ENCODE measurements at places on chromosomes 12 and 14. TPM values are rescaled to one million over a fixed set of nuclear protein-coding genes. Genes with fewer than 3 reads are reported as not detected.
A peak's percentile ranks its signal among the peaks of the same experiment; 100 is the strongest.

The ZDHHC22 gene
- total RNA-seq: 77.3 TPM

The PLEKHH1 gene
- total RNA-seq: 32.4 TPM

The PTPRR gene
- 0.34 TPM for total RNA-seq

The TAS2R8 gene
- total RNA-seq: not detected

The OR6C68 gene
- total RNA-seq: not detected

The RALGAPA1 gene
- 61.0 TPM for total RNA-seq

DNA sequence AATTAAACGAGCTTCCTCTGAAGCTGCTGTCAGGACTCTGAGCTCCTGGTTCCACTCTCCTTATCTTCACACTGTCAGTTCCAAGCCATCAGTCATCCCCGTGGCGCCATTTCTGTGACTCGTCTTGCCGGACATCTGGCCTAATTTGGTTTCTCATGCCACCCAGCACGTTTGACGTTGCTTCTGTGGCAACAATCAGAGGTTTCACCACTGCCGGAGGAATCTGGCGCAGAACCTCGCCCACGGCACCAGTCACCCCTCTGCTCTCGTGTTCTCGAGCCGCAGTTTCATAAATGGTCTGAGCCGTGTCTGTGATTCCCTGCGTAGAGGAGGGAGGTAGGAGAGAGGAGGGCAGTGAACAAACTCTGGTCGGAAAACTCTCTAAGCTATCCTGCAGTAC lies 29.7 kb downstream of the BDKRB1 start:
- H3K27me3 ChIP-seq: no peaks in the 10 kb centered on the region
- H3K36me3 ChIP-seq: no peaks in the 10 kb centered on the region
- no peak for DNase-seq
- H3K4me3 ChIP-seq: no peak overlapping the region
- H3K27ac ChIP-seq: no peak overlapping the region

GRCh38 chr14:57846596-57846995 lies 19.3 kb downstream of the SLC35F4 start:
- H3K27me3 ChIP-seq: no peaks in the 10 kb centered on the region
- H3K27ac ChIP-seq: no peak overlapping the region
- H3K4me1 ChIP-seq: no peaks in the 10 kb centered on the region
- no peak for DNase-seq
- no peak overlapping the region for H3K4me3 ChIP-seq
- no peaks in the 10 kb centered on the region for H3K36me3 ChIP-seq

GRCh38 chr14:71554323-71554722 lies 377.9 kb upstream of the RGS6 start:
- H3K4me1 ChIP-seq: peaks cover 8% of the 10 kb centered on the region
- H3K27ac ChIP-seq: no peak overlapping the region
- DNase-seq: no peak

GRCh38 chr14:26281280-26281998 lies 316.4 kb downstream of the NOVA1 start:
- no peak overlapping the region for H3K27ac ChIP-seq
- H3K27me3 ChIP-seq: no peaks in the 10 kb centered on the region
- H3K4me1 ChIP-seq: no peaks in the 10 kb centered on the region
- DNase-seq: no peak

GRCh38 chr14:71725922-71726579 lies 206.2 kb upstream of the RGS6 start:
- H3K27ac ChIP-seq: no peak overlapping the region
- no peak overlapping the region for H3K4me3 ChIP-seq
- no peaks in the 10 kb centered on the region for H3K36me3 ChIP-seq
- H3K4me1 ChIP-seq: no peaks in the 10 kb centered on the region
- H3K27me3 ChIP-seq: no peaks in the 10 kb centered on the region

DNA sequence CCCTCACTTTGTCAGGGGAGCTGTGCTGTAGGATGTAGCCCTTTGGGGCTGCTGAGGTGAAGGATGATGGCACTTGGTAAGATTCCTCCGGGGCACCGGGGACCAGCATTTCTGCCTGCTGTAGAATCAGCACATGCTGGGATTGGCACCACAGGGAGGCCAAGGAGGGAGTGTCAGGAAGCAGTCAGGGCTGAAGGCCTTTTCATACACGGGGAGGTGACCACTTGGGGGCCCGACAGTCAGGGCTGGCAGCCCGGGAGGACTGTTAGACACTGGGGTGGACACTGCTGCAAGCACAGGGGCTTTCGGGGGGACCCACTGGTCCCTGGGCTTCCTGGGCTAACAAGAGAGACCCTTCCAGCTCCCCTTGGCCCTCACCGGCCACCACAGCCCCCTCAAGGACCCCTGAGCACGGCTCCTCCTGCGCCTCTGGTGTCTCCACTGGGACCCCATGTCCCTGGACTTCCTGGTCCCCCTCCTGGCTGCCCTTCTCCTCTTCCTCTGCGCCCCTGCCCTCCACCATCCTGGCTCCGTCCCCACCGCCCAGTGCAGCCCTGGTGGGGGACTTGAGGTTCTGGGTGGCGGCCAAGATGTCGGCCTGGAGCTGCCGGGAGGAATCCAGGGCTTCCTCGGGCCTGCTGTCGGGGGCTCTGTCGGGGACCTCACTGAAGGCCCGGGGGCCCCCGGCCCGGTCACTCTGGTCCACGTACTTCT lies 6.5 kb downstream of the TMEM119 start:
- H3K36me3 ChIP-seq: no peaks in the 10 kb centered on the region
- H3K4me3 ChIP-seq: no peak overlapping the region
- no peak for DNase-seq
- H3K27ac ChIP-seq: no peak overlapping the region

DNA sequence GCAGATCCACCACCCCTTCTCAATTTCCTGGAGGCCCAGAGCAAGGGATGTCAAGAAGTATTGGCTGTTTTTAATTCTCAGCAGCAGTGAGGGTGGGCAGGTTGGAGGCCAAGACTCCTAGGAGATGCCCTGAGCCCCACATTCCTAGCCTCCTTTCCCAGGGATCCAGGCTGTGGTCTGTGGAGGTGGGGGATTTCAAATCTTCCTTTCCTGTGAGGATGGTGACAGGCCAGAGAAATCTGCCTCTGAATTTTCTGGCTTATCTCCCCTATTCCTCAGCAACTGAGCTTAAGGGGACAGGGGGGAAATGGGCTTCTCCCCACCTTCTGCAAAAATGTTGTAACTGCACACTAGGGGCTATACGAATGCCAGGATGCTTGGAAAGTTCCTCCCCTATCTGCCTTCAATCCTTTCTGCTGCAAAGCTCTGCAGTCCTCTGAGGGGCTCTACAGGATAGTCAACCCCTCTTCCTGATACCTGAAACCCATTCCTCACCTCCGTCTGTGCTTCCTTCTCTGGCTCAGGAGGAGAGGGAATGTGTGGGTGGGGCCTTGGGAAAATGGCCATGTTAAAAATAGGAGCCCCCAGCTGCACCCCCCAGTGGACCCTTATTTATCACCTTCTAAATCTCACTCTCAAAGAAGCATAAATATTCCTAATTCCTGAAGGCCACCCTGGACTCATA lies 6.6 kb downstream of the GPR84 start:
- no peaks in the 10 kb centered on the region for H3K36me3 ChIP-seq
- H3K27ac ChIP-seq: peak overlapping the region; percentile 69
- no peak overlapping the region for H3K4me3 ChIP-seq
- peaks cover 35% of the 10 kb centered on the region for H3K4me1 ChIP-seq
- no peak for DNase-seq

- no peaks in the 10 kb centered on the region for H3K27me3 ChIP-seq
- H3K4me1 ChIP-seq: peaks cover 8% of the 10 kb centered on the region
- H3K27ac ChIP-seq: no peak overlapping the region
Measured at GRCh38 chr14:51554953-51555352, 96.8 kb upstream of the FRMD6 start.

DNA sequence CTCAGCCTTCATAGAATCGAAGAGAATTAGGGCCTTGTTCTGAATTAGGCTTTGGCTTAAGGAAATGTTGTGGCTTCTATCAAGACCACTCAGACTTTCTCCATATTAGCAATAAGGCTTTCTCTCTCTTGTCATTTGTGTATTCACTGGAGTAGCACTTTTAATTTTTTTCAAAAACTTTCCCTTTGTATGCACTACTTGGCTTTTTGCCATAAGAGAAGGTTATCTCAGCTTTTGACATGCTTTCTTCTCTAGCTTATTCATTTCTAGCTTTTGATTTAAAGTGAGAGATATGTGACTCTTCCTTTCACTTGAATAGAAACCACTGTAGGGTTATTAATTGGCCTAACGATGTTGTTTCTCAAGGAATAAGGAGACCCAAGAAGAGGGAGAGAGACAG lies 244.2 kb downstream of the GPHN start:
- no peak for DNase-seq
- H3K36me3 ChIP-seq: no peaks in the 10 kb centered on the region
- H3K4me1 ChIP-seq: no peaks in the 10 kb centered on the region
- no peaks in the 10 kb centered on the region for H3K27me3 ChIP-seq

DNA sequence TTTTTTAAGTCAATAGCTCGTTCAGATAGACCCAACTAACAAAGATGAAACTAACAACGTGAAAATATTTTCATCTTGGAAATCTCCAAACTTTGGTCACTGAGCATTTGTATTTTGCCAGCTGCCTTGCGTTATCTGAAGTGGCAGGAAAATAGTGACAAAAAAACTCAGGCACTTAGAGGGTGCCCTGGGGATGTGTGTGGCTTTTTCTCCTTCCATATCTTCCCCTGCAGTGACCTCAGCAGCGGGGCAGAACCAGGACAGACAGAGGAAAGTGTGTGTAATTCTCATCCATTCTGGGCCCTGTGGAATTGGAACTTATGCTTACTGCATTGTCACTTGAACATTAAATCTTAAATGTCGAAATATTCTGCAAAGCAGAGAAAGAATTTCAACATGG lies 152.0 kb downstream of the BCAT1 start:
- DNase-seq: peak; percentile 30
- H3K4me3 ChIP-seq: no peak overlapping the region
- no peak overlapping the region for H3K27ac ChIP-seq
- H3K36me3 ChIP-seq: peaks cover 3% of the 10 kb centered on the region
- peaks cover 18% of the 10 kb centered on the region for H3K4me1 ChIP-seq

DNA sequence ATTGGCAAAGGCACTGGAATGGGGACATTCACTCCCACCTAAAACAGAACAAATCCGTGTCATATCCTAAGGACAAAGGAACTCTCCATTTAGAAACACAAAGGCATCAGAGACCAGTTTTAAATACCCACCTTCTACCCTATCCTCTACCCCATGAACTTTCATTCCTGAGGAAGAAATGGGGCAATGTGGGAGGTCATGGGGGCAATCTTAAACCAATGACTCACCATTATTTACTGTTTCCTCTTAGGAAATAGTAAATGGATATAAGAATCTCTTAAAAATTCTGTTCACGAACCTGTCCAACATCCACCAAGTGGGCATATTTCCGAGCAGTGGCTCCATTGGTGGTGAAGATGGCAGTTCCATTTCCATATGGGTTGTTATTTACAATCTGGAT lies 19.4 kb downstream of the ALDH6A1 start:
- H3K27me3 ChIP-seq: no peaks in the 10 kb centered on the region
- H3K4me3 ChIP-seq: no peak overlapping the region
- H3K27ac ChIP-seq: no peak overlapping the region
- no peaks in the 10 kb centered on the region for H3K36me3 ChIP-seq
